ENCODE measurements at places on chromosomes 1 and 21.

- DNase-seq, result no peak
These were observed 16.5 kb downstream of the NES start for GRCh38 chr1:156660752-156661112.

DNA sequence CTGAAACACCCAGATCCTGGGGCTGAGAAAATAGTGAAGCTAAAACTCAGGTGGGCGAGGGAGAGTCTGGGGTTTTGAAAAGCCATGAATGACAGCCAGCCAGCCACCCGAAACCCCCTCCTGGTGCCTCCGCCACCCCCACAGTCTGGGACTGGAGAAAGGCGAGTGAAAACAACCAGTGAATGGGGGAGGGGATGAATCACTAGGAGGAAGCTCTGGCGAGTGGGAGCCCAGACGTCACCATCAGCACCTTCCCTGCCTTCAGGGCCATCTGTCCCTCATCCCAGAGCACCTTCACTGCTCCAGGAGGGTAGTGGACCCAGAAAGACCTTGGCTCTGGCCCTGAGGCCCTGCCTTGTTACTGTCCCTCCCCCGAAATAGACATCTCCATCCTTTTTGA lies 9.2 kb downstream of the RORC start:
- no peak for DNase-seq

GRCh38 chr1:5526385-5526750 lies 465.9 kb downstream of the NPHP4 start:
- no peak for DNase-seq

GRCh38 chr1:112712701-112713128 lies 2.4 kb downstream of the PPM1J start:
- DNase-seq, result no peak

DNA sequence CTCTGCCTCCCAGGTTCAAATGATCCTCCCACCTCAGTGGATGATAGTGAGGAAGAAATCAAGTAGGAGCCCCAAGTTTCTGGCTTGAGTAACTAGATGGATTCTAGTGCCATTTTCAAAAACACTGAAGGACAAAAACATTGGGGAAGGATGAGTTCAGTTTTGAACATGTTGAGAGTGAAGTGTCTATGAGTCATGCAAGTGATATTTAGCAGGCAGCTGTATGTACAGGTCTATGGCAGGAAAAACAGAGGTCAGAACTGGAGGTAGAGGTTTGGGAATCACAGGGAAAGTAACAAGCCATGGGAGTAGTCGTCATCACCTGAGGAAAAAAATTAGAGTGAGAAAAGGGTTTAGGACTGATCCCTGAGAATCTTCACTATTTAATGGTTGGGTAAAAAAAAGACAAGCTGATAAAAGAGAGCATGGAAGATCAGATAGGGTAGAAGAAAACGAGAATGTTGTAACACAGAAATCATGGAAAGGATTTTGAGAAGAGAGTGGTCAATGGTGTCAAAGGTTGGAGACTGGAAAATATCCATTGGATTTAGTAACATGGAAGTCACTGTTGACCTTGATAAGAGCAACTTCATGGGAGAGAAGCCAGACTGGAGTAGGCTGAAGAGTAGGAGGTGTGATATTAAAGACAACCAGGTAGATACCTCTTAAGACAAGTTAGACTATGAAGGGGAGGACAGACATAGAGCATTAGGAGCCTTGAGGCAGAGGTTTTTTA lies 53.1 kb downstream of the DIPK1A start:
- no peak for DNase-seq

DNA sequence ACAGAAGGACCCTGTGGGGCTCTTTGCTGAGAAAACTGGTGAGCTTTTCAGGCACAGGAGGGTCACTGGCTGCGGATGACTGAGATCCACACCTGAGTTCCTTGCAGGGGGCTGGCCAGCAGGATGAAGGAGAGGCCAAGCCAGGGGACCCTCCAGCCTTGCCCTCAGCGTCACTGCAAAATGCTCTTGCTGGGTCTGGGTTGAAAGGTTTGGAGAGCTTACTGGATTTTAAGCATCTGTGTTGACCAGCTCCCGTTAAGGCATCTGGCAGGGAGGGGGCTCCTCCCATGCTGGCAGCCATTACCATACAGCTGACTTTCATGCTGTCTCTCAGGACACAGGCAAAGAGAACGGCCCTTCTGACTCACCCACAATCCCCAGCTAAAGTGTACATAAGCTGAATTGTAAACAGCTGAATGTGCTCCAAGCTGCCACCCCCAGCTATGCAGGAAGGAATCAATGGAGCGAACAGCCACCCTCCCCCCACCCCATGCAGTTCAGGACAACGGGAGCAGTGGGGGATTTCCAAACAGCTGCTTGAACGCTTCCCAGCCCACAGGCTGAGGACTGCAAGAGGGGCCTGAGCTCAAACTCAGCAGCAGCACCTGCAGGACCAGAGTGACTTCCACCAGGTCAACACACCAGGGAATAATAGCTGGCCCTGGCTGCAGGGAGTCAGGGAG lies 21.3 kb upstream of the A3GALT2 start:
- DNase-seq, result peak; percentile 99

GRCh38 chr1:169557131-169557530 lies 29.1 kb downstream of the F5 start:
- DNase-seq, result no peak

GRCh38 chr1:244157731-244158438 lies 106.8 kb downstream of the ZBTB18 start:
- DNase-seq, result no peak

DNA sequence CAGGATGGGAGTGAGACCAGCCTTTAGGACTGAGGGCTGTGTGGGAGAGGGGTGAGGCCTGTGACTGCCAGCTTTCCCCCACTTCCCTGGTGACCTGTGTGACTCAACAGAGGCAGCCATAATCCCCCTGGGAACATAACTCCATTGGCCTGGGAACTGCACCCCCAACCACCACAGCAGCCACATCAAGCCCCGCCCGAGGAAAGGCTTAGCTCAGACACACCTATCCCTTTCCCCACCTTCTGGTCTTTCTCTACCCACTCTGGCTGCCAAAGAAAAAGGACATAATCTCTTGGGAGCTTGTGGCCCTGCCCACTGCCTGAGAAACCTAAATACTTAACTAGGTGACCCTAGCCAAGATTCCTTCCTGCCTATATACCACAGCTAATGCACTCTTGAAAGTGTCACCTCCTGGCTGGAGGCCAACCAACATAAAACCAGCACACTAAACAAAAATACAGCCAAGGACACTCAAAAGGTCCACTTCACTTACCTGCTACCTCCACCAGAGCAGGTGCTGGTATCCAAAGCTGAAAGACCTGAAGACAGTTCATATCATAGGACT lies 406.6 kb upstream of the CAMK1G start:
- no peak for DNase-seq

DNA sequence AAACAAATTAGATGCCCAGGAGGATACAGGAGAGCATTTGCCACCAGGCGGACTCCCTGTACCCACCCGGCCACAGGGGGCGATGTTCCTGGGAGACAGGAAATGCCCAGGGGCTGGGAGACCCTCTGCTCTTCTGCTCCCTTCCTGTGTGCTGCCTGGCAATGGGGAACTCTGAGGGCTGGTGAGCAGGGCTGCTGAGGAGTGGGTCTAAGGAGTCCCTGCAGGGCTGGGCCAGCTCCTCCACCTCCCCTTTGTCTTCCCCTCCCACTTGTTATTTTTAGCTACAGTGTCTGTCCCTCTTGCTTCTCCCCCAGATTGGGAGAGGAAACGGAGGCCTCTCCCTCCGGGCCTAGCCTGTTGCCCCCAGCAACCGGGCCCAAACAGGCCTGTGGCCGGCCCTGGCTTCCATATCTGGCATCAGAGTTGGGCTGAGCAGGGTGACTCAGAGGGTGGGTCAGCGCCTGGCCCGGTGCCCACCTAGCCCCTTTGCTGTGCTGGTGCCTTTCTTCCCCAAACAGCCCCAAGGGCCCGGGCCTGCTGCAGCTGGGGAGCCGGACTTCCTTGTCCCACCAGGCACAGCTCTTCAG lies 11.6 kb downstream of the LMNA start:
- DNase-seq, result no peak

DNA sequence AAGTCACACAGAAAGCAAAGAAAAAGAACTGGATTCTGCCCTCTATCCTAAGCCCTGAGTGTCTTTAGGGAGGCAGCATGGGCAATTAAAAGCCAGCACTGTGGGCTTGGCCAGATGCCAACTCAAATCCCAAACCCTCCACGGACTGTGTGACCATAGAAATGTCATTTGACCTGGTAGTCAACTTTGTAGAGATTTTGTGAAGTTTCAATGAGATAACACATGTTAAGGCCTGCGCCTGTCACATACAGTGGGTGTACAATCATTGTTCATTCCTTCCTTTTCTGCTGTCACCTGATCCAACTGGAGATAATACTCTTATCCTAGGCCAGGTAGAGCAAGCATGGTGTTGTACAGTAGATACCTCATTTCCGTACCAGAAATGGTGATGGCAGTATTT lies 54.2 kb downstream of the TMEM53 start:
- no peak for DNase-seq

DNA sequence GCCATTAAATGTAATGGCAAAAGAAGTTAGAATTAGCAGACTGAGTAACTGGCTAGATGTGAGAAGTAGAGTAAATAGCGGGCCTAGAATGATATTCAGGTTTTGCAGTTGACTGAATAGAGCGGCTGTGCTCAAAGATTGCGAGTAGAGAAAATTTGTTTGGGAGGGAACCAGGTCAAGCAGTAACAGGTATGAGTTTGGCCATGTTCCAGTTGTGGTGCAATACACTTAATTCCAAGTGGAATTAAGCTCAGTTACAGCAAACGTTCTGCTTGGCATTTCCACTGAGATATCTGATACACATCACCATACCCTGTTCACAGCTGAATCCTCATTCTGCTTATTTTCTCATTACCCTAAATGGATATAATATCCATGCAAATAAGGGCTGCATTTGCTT lies 1382.9 kb downstream of the MRPL39 start:
- no peak for DNase-seq

GRCh38 chr1:172761581-172762486 lies 102.9 kb downstream of the FASLG start:
- no peak for DNase-seq

DNA sequence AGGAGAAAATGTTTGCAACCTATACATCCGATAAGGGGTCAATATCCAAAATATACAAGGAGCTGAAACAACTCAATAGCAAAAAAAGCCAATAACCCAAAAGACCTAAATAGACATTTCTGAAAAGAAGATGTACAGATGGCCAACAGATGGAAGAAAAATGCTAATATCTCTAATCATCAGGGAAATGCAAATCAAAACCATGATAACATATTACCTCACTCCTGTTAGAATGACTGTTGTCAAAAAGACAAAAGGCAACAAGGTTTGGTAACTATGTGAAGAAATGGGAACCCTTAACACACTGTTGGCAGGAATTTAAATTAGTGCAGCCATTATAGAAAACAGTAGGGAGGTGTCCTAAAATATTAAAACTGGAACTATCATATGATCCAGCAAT lies 74.7 kb downstream of the LEPR start:
- no peak for DNase-seq

DNA sequence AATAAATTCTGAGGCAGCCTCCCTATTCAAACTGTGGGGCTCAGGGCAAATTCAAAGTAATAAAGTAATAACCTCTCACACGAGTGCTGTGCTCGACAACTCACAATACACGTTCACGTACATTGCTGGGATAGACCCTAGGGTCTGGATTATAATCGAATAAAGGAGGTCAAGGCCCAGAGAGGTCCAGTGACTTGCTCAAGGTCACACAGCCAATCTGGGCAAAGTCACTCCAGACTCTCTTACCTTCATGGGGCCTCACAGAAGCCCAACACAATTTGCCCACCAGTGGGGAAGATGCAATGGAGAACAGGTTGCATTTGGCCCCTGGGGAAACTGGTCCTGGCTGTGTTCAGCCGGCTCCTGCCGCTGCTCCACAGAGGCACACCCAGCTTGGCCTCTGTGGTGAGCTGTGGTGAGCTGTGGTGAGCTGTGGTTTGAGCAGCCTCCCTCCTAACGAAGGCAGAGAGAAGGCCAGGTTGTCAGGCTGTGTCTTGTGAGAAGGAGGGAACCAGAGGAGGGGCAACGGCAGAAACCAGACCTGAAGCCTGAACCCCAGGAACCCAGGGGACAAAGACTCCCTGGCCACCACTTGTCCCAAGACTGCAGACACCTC lies 35.1 kb downstream of the NUAK2 start:
- no peak for DNase-seq

DNA sequence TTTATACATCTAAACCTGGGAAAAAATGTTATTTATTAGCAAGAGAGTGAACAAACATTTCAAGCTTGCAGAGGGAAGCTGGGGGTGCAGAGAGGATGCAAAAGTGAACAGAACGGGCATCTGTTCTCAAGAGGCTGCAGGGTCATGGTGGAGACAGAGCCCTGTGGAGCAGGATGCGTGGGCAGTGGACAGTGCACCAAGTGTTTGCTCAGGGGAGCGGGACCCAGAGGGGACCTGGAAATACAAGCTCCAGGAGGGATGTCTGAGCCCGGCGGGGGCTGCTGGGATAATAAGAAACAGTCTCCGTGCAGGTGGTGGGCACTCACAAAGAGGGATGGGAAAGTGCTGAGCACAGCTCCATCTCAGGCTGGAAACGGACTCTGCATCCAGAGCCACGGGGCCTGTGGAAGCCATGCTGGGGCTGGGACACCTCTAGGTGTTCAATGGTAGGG lies 105.3 kb upstream of the SLC45A1 start:
- no peak for DNase-seq

GRCh38 chr1:59412718-59413326 lies 115.9 kb downstream of the FGGY start:
- DNase-seq, result no peak

- DNase-seq, result no peak
These were observed 170.8 kb downstream of the ADSS2 start for GRCh38 chr1:244280859-244281258.

GRCh38 chr1:169113613-169114119 lies 7.2 kb downstream of the ATP1B1 start:
- no peak for DNase-seq

DNA sequence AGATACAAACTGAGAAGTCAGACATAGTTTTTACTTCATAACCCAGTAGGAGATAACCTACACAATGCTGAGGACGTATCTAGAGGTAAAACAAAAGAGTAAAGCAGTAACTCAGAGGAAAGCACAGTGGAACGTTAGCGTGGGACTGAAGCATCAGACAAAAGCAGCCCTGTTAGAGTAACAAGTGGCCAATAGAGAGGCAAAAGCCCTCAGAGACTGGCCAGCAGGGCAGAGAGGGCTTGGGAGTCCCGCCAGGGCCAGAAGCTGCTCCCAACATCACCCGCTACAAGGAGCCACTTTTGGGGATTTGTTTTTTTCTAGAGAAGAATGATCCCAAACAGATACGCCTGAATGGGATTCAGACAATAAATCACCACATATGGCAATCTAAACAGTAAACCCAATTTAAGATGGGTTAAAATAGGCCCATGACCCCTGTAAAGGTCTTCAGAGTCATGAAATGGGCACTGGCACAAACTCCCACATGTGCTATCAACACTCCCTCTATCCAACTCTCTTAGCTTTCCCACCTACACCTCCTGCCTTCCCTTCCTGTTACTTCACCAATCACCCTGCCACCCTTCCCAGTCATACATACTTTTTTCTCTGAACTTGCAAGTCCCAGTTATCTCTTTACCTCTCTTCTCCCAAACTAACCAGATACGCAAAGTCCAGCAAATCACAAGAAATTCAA lies 17.2 kb downstream of the TADA1 start:
- DNase-seq, result no peak

- DNase-seq, result no peak
These were observed 61.6 kb downstream of the PLD5 start for GRCh38 chr1:242462867-242463266.
